HepG2 (cell line): ENCODE measurements at places on chromosomes 6 and 20. TPM values are rescaled to one million over a fixed set of nuclear protein-coding genes. Genes with fewer than 3 reads are reported as not detected.

- no peaks in the 10 kb centered on the region for H3K27me3 ChIP-seq
- DNase-seq: peak; percentile 26
- H3K36me3 ChIP-seq: no peaks in the 10 kb centered on the region
Measured at GRCh38 chr6:75946146-75946831, 126.2 kb downstream of the IMPG1 start.

The CRYBG1 gene
- 21.9 and 37.3 TPM in 2 replicates for total RNA-seq

The HLA-DPA1 gene
- total RNA-seq: not detected in 2 replicates

The GPX6 gene
- not detected in 2 replicates for total RNA-seq

DNA sequence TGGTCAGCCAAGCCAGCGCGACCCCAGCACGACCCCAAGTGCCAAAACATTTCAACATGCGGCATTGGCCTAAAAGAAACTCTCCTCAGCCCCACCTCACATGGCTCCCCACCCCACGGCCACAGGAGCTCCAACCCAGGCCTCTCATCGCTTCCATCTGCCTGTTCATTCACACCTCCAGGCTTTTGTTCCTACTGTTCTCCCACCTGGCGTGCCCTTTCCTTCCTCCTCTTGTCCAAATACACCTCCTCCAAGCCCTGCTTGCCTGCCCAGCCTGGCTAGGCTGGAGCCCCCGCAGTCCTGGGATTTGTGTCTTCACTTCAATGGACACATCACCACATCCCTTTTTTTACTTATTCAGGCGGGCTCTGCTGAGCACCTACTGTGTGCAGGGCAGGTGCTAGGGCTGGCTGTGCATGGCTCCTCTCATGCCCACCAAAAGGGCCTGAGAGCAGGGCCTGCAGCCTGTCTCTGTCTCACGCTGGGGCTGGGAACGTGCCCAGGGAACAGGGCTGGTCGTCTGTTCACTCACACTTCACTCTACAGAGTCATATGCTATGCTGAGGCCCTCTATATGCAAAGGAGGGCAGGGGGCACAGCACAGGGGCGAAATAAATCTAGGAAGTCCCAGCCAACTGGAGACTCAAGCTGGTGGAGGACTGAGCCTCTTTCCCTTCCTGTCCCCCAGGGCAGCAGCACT, 61.1 kb downstream of the GRM4 start:
- no peaks in the 10 kb centered on the region for H3K36me3 ChIP-seq
- H3K27me3 ChIP-seq: peaks cover 41% of the 10 kb centered on the region; the same call in 2 of the 3 replicates
- H3K4me3 ChIP-seq: no peak overlapping the region
- no peak for DNase-seq
- H3K4me1 ChIP-seq: no peaks in the 10 kb centered on the region

DNA sequence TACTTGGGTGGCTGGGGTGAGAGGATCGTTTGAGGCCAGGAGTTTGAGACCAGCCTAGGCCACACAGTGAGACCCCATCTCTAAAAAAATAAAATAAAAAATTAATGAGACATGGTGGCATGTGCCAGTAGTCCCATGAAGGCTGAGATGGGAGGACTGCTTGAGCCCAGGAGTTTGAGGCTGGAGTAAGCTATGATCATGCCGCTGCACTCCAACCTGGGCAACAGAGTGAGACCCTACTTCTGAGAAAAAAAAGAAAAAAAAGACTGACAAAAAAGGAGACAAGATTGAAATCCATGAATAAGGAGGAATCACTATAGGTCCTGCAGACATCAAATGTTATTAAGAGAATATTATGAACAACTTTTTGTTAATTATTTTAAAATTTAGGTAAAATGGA, 23.7 kb upstream of the BPHL start:
- no peaks in the 10 kb centered on the region for H3K27me3 ChIP-seq
- no peak overlapping the region for H3K27ac ChIP-seq
- H3K4me3 ChIP-seq: no peak overlapping the region
- no peak for DNase-seq
- peaks cover 8% of the 10 kb centered on the region for H3K36me3 ChIP-seq

The IP6K3 gene
- 0.11 and 0.44 TPM in 2 replicates for total RNA-seq

GRCh38 chr20:20690676-20691476, 21.6 kb downstream of the RALGAPA2 start:
- no peak for DNase-seq
- H3K27ac ChIP-seq: no peak overlapping the region
- no peaks in the 10 kb centered on the region for H3K27me3 ChIP-seq
- H3K4me1 ChIP-seq: peaks cover 13% of the 10 kb centered on the region
- no peaks in the 10 kb centered on the region; the same call in 2 of the 3 replicates for H3K36me3 ChIP-seq

DNA sequence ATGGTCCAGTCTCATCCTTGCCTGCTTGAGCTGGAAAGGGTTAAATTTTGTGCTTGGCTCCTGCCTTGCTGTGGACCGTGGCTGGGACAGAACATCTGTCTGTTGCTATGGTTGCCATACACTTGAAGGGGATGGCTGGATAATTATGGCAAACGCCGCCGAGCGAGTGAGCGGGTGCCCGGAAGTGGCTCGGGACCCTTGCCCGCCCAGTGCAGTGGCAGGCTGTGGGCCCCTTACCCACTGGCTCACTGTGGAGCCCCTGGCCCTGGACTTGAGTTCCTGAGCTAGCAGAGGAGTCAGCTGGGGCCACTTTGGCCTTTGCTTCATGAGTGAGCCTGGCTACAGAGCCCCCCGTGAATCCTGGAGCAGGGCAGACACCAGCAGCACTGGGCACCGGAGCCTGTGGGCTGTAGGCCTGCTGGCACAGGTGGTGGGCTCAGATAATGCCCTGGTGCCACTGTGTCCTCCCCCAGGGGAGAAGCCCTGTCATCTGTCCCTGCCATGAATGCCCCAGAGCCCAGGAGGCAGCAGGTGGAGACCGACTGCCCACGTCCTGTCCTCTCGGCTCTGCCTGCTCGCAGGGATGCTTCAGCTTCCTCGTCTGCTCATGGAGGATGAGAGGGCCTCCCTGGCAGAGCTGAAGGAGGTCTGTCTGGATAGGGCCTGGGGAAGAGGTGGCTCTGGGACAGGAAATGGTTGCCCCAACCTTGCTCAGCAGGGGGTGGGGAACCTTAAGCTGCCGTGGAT, 25.5 kb upstream of the NOL4L start:
- H3K27me3 ChIP-seq: peaks cover 24% of the 10 kb centered on the region; the same call in 1 of the 2 replicates
- DNase-seq: no peak
- H3K4me3 ChIP-seq: no peak overlapping the region; the same call in 1 of the 2 replicates
- H3K4me1 ChIP-seq: peaks cover 51% of the 10 kb centered on the region
- no peak overlapping the region for H3K27ac ChIP-seq

- no peak for DNase-seq
- no peak overlapping the region for H3K4me3 ChIP-seq
- no peaks in the 10 kb centered on the region for H3K4me1 ChIP-seq
- no peaks in the 10 kb centered on the region for H3K36me3 ChIP-seq
Measured at GRCh38 chr6:143733510-143733909, 55.7 kb downstream of the PHACTR2 start.

The STMND1 gene
- not detected in 2 replicates for total RNA-seq

- DNase-seq: no peak
- H3K4me1 ChIP-seq: no peaks in the 10 kb centered on the region
- no peak overlapping the region for H3K4me3 ChIP-seq
- no peak overlapping the region for H3K27ac ChIP-seq
- H3K36me3 ChIP-seq: no peaks in the 10 kb centered on the region
Measured at GRCh38 chr6:75135450-75135849, 70.4 kb downstream of the COL12A1 start.

DNA sequence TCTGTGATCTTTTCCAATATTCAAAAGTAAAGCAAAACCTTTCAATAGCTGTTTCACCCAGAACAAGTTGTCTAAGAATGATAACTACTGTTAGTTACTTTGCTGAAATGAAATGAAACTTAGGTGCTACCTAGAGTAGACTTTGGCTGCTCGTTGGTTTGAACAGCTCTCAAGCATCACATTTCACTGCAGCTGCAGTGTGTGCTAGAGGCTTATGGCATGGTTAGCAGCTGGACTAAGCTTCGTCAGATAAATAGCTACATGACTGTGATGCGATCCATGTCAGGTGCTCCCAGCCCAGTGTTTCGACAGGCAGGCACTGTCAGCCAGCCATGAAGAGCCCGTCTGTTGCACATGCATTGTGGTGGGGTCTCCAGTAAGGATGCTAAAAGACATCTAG, 201.1 kb downstream of the TFAP2B start:
- no peak for DNase-seq
- H3K4me1 ChIP-seq: no peaks in the 10 kb centered on the region
- no peaks in the 10 kb centered on the region for H3K27me3 ChIP-seq
- no peaks in the 10 kb centered on the region for H3K36me3 ChIP-seq

The RIPPLY2 gene
- total RNA-seq: not detected in 2 replicates

DNA sequence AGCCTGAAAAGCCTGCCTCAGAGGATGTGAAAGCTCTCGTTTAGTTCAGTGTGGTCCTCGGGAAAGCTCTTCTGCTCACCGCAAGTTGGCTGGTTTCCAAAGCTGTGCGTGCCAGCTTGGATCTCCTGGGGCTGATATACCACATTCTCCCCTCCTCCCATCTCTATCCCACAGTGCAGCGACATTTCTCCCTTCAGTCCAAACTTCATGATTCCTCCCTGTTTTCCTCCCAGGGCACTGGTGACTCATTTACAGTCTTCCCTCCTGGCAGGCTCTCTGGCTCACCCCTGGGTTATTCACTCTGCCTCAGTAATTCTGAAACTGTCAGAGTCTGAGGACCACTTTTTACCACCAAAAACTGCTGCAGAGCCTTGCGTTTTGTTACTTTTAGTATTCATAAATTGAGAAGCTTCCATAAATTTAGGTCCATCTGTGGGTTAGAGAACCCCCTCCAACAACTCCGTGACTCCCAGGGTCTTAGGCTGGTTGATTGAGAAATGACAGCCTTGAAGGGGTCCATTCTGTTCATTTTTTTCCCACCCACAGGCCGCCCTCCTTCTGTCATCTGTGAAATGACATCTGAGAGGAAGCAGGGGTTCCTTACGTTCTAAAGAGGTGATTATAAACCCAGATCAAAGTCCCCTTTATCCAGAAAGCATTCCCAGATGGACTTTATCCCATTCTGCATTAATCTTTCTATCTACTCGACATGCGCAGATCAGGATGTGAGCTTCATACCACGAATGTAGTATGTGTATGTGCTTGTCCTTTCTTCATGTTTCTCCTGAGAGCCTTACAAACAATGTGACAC, 6.1 kb downstream of the TRIM10 start:
- no peaks in the 10 kb centered on the region for H3K36me3 ChIP-seq
- peaks cover 70% of the 10 kb centered on the region for H3K4me1 ChIP-seq
- peak; percentile 82 for DNase-seq
- no peak overlapping the region for H3K4me3 ChIP-seq

DNA sequence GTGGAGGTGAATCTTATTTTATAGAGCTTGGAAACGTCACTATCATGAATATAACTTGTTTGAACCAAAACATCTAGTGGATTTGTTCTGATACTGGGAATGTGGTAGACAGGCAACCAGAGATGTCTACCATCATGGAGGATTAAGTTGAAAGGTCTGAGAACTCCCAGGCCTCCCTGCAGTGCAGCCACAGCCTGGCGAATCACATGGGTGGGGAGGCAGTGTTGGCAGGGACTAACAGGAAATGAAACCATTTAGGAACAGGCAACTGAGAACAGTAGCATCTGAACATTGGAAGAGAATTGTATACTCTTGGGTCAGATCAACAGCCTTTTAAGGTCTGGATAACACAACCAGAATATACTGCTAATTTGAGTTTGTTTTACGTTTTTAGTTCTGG, 22.3 kb upstream of the CEP162 start:
- no peaks in the 10 kb centered on the region for H3K27me3 ChIP-seq
- no peaks in the 10 kb centered on the region for H3K4me1 ChIP-seq
- no peak for DNase-seq

The NFKBIE gene
- total RNA-seq: 14.5 and 15.0 TPM in 2 replicates

GRCh38 chr6:88761237-88762031, 202.0 kb downstream of the RNGTT start:
- no peak overlapping the region for H3K27ac ChIP-seq
- no peaks in the 10 kb centered on the region for H3K4me1 ChIP-seq
- DNase-seq: no peak

The VSX1 gene
- not detected in 2 replicates for total RNA-seq

The POU5F1 gene
- total RNA-seq: 1.2 and 2.5 TPM in 2 replicates

GRCh38 chr6:46129291-46129628, 529 bp upstream of the ENPP4 start:
- no peak for DNase-seq
- H3K27ac ChIP-seq: no peak overlapping the region
- no peaks in the 10 kb centered on the region for H3K4me1 ChIP-seq
- H3K36me3 ChIP-seq: no peaks in the 10 kb centered on the region
- peaks cover 4% of the 10 kb centered on the region; the same call in 2 of the 3 replicates for H3K27me3 ChIP-seq

DNA sequence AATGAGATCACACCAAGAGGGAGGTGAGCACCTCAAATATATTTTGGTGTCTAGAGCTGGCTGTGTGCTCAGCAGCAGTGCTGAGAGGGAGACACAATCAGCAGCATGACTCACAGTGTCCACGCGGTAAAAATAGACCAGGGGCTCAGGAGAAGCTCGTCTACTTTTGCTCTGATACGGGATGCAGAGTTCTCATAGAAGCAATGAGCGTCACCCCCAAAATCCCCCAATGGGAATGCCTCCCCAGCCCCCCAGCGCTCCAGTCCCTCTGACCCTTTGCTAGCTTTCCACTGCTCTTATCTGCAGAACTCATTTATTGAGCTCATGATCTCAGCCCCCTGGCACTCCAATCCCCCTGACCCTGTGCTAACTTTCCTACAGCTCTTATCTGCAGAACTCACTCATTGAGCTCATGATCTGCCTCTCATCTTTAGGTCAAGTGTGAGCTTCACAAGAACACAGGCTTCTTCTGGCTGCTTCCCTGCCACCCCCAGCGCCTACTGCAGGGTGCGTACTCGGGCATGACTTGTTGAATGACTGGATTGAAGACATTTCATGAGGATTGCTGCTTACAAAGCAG, 34.0 kb downstream of the SYNDIG1 start:
- no peak overlapping the region for H3K27ac ChIP-seq
- no peaks in the 10 kb centered on the region for H3K36me3 ChIP-seq
- H3K27me3 ChIP-seq: peaks cover 6% of the 10 kb centered on the region
- DNase-seq: no peak
- no peaks in the 10 kb centered on the region for H3K4me1 ChIP-seq
